GDM1 (cell line): ENCODE measurements at places on chromosomes 11 and 22.

- no peak for DNase-seq
Observed at GRCh38 chr22:44464000-44464399, 34.0 kb downstream of the RTL6 start.

DNA sequence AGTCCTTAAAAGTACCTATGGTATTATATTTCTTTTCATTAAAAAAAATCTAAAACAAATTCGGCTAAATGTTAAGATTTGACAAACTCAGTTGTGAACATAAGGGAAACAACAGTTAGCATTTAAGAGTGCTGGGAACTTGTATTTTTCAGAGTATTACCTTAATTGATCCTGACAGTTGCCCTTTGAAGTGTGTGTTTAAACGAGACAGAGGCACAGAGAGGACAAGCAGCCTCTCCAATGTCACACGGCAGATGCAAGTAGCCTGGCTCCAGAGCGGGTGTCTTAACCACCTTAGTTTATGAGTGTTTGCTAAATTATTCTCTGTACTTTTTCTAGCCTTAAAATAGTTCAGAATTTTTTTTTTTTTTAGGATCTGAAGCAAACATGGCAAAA lies 80.9 kb downstream of the TIMP3 start:
- no peak for DNase-seq

DNA sequence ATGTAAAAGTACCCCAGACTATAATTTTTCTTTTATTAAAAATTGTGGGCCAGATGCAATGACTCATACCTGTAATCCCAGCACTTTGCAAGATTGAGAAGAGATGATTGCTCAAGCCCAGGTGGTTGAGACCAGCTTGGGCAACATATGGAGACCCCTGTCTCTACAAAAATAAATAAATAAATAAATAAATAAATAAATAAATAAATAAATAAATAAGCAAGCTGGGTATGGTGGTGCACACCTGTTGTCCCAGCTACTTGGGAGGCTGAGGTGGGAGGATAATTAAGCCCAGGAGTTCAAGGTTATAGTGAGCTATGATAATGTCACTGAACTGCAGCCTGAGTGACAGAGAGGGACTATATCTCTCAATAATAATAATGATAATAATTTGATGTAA lies 66.1 kb upstream of the CCDC179 start:
- DNase-seq, result no peak

DNA sequence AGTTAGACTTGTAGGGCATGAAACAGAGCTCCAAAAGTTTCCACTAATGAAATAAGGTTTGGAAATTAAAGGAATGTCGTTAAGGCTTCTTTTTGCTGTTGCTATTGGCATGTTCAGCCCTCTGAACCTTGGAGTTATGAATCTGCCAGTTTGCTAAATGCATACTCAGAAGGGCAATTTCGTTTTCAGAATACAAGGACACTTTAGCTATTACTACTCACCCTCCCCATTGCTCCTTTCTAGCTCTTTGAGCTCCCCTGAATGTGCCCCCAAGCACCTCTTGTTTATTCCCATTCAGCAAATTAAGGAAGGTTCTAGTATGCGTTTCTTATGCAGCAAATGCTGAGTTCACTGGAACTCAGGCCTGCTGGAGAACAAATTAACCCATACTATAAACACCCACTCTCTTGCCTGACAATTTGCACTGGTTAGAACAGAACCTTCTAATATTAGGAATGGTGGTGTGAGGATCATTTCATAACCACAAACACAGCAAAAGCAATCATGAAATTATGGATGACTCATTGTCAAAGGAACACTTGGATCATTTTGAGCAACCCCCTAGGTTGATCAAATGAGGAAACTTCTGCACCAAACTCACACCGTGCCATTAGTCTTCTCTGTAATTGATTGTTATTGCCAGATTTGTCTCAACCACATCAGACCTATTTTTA lies 26.2 kb upstream of the LIN7C start:
- no peak for DNase-seq

DNA sequence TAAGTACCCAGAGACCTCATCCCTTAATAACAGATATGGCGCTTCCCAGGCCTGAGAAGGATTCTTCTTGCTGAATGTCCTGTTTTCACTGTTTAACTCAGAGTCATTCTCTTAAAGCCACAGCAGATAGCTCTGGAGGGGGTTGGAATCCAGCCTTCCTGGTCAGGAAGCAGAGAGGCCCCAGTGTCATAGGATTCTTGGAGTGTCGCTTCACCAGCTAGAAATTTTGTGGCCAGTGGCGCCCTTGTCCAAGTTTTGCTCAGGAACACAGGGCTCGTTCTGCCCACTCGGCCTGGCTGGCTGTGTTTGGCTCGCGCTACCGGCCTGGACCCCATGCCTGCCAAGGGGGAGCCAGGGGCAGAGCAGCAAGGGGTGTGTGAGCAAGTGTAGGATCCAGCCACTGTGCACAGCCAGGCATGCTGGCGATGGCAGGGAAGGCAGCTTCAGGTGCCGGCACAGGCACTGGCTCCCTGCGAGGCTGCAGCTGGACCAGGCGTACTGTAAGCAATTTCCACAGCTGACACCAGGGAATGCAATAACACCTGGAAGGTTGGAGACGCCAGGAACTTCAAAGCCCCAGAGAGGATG lies 214.8 kb upstream of the SESN3 start:
- DNase-seq, result no peak

DNA sequence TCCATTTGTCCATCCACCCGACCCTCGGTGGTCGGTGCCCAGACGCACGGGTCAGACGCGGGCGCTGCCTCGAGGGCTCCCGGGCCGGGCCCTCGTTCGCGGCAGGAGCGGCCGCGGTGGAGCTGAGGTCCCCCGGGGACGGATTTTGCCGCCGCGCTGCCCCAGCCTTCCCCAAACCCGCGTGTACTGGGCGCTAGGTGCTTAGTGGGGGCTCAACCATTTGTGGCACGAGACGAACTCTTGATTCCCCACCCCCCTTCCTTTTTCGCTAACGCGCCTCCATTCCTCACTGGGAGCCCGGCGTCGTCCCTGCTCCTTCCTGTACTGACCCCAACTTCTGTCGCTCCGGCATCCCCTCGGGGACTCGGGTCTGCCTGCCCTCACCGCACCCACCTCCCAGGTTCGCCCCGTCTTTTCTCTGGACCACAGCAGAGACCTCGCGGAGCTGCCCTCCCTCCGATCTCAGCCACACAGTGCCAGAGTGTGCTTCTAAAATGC lies 789 bp upstream of the CBX7 start:
- no peak for DNase-seq

- no peak for DNase-seq
Observed at GRCh38 chr22:20024650-20025397, 3.9 kb downstream of the TANGO2 start.

- DNase-seq, result no peak
Observed at GRCh38 chr11:61828379-61828628, 204 bp downstream of the FADS2 start.

DNA sequence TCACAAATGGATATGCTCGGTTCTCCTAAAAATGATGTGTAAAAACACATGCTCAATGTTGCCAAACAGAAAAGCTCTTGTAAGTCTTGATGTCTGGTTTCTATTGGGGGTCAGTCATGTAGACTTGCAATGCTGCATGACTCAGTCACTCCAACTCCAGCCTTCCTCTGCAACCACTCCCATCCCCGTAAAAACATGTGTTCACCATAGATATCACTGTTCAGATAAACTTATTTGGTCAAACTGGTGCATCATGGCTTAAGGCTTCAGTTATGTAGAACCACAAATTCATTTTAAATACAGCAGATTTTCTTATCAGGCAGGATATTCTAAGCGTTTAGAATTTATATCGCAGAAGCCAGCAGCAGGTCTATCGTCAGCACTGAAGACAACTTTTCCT lies 298.4 kb upstream of the LUZP2 start:
- no peak for DNase-seq

DNA sequence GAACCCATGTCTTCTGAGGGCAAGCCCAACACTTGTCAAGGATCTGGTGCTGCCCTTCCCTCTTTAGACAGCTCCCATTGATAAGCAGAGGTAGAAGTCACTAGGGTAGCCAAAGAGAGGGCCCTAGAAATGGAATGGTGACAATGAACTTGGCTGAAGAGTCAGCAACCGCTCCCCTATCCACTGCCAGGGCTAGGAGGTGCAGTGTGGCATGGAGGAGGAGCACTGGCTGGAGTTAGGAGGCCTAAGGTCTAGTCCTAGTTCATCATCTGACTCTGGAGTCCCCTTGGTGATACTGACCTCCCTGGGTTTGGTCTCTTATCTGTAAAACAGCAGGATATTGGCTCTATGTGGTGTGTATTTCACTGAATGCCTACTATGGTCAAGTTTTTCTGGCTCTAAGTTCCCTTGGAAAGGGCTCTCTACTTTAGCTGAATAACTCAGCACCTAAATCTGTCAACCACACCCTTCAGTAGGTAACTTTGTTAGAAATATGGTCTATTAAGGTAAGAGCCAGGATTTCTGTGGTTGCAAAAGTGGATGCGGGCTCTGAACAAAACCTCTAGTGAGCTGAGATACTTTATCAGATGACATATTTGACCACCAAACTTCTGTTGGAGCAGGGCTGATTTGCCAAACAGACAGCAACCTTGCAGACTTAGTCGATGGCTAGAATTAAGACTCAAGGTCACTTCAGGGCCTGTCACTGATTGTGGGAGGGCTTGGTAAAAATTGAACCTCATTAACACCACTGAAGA lies 10.5 kb downstream of the TIMP3 start:
- no peak for DNase-seq

DNA sequence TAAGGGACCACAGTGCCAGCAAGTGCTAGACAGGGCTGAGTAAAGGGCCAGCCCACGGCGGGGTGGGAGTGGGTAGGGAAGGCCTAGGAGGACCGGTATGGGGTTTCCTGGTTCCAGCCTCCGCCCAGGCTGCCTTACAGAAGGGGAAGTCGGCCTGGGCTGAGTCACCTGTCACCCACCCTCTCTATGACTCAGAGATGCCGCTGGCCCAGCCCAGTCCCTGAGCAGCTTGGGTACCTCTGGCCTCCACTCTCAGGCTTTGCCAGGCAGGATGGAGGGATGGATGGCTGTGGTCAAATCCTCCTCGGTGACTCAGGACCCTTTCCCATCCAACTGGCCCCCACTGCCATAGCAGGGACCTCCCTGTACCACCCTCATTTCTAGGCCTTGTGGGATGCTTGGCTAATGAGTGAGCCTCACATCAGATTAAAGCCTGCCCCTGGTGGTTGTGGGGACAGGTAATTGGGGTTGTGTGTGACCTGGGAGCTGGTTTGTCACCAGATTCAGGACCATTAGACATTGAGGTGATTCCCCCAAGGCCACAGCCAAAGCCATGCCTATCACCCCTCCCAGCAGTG lies 13.9 kb downstream of the SLC35E4 start:
- peak; percentile 77 for DNase-seq

GRCh38 chr11:57713835-57714234 lies 1.4 kb downstream of the TMX2 start:
- no peak for DNase-seq

DNA sequence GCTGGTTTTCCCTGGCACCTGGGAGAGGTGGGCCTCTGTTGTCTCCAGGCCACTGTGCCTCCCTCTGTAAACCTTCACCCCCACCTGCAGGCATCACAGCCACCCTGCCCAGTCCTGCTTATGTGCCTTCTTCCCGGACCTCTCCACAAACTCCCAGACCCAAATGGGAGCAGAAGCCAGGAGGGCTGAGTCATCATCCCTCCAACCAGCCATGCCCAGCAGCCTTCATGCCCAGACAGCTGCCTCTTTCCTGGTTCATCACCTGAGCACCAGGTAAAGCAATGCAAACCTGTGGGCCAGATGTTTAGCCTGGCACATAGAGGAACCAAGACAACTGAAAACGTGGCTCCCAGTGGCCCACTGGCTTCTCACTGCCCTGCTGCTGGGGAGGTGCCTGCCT lies 2.1 kb upstream of the TMPRSS4 start:
- DNase-seq, result no peak

DNA sequence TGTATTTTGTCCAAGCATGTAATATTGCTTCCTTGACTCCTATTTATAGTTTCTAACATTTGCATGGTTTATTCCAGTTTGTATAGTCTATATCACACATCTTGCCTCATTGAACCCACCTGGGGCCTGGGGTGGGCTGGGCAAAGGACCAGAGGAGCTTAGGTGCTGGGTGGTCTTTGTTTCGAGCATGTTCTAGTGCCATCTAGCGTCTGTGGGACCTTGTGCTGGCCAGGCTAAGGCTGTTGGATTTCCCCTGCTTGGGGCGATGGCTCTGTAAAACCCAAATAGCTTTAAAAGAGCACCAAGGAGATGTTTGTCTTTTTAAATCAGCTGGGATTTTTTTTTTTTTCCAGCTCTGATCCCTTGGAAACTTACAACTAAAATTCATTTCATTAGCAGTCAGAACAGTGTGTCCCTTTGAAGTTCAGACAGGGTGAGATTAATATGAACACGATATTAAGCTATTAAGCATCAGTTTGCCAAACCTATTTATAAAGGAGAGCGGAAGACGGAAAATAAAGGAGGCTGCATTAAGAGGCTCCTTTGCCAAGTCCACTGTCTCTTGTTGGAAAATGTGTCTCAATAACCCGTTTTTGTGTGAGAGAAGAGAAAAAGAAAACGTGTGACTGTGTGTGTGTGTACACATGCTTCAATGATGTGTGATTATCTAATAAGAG lies 157.4 kb downstream of the COMMD9 start:
- DNase-seq, result no peak

- no peak for DNase-seq
Observed at GRCh38 chr22:38034884-38035529, 22.2 kb upstream of the PICK1 start.

DNA sequence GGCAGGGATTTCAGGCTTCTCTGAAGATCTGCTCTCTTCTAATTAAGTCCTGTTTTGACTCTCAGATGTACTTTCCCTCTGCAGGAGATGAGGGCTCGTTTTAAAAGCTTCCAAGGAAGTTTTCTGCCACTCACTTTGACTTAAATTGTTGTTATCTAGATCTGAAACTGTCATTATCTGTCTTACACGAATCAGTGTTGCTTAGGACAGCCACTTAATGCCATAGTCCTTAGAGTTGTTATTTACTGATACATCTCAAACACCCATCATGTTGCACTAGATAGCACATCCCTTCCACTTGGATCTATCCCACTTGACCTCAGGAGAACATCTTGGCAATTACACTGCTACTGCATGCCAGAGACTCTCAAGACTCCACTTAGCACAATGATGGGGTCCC lies 86.9 kb upstream of the FAT3 start:
- no peak for DNase-seq

GRCh38 chr11:68037411-68038225 lies 1.2 kb upstream of the TCIRG1 start:
- no peak for DNase-seq

DNA sequence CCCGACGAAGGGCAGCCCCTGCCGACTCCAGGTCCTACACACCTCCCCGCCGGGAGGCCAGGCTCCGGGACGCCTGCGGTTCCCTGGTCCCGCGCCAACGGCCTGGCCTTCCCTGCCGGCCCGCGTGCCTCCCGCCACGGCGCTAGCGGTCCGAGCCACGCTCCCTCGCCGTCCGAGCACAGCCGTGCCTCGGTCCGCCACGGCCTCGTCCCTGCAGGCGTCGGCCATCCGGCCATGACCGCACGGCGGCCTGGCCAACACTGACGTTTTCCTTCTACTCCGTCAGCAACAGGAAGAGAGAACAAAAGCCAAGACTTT lies 532 bp downstream of the EIF4G2 start:
- no peak for DNase-seq

- DNase-seq, result no peak
Observed at GRCh38 chr11:57777969-57778317, 16.3 kb downstream of the CTNND1 start.
